Ureter (tissue), 1 donor: ENCODE measurements at places on chromosomes 6 and 20. TPM values are rescaled to one million over a fixed set of nuclear protein-coding genes. Genes with fewer than 3 reads are reported as not detected.

DNA sequence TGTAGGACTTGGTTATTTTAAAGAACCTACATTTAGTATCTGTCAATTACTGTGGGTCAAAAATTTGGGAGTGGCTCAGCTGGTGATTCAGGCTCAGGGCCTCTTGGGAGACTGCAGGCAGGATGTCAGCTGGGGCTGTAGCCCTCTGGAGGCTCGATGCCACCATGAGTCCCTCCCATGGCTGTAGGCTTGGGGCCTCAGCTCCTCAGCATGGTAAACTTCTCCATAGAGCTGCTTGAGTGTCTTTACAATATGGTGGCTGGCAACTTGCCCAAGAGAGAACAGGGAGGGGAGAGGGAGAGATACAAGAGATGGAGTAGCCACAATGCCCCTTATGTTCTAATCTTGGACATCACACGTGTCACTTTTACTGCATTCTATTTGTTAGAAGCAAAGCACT is 470.4 kb downstream of the CDH26 start:
- no peak for DNase-seq

GRCh38 chr6:13371421-13372072 is 43.2 kb upstream of the TBC1D7 start:
- DNase-seq: no peak

DNA sequence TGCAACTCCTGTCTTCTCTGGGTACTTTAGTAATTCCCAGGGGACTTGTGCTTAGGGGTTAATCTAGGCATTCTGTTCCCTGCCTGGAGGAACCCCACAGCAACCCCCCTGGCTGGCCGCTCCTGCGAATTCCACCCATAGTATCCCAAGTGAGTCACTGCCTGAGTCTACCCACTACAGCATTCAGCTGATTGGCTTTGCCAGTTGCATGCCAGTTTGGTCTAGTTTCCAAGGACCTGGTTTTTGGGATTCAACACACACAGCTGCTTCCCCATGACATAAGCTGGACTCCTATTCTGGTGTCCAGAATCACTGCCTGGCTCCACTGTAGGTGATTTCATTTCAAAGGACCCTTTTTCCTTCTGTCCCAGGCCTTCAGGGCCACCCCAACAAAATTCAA is 40.3 kb downstream of the PLCG1 start:
- DNase-seq: peak; percentile 60

- no peak for DNase-seq
Measured at GRCh38 chr6:17583811-17584210, 16.3 kb upstream of the FAM8A1 start.

- no peak for DNase-seq
Measured at GRCh38 chr20:51994751-51995417, 192.6 kb upstream of the SALL4 start.

DNA sequence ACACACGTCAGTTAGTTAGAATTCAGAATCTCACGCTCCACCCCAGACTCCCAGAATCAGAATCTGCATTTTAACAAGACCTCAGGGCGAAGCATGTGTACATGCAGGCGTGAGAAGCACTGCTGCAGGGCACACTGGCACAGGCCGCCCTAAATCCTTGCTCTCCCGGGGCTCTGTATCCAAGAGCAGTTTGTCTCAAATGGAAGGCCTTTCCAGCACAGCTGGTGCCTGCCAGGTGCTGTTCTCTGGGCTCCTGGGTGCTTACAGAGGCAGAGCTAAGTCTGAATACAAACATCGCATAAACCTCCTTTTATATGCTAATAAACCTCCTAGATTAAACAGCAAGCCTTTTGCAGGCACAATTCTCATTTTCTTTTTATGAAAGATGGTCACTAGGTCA is 119.1 kb upstream of the CD93 start:
- DNase-seq: no peak

GRCh38 chr6:165826487-165827189 is 163.6 kb upstream of the PDE10A start:
- no peak for DNase-seq

GRCh38 chr6:18148304-18149025 is 6.4 kb downstream of the TPMT start:
- no peak for DNase-seq

CDC25B gene
- 16.6 TPM for total RNA-seq

RAMACL gene
- total RNA-seq: 7.8 TPM

- DNase-seq: no peak
Measured at GRCh38 chr6:167706313-167707109, 120.2 kb upstream of the AFDN start.

GRCh38 chr6:101683884-101684283 is 290.4 kb downstream of the GRIK2 start:
- no peak for DNase-seq

- DNase-seq: no peak
Measured at GRCh38 chr20:51807720-51808250, 5.5 kb upstream of the SALL4 start.

GRCh38 chr6:75673884-75674283 is 72.2 kb downstream of the SENP6 start:
- no peak for DNase-seq

- no peak for DNase-seq
Measured at GRCh38 chr6:155473741-155474140, 18.1 kb upstream of the NOX3 start.

GRCh38 chr6:84643778-84644177 is 120.6 kb downstream of the TBX18 start:
- no peak for DNase-seq

FAM83C gene
- total RNA-seq: 4.0 TPM

- no peak for DNase-seq
Measured at GRCh38 chr6:160996131-160996601, 4.6 kb downstream of the MAP3K4 start.

- DNase-seq: no peak
Measured at GRCh38 chr6:113524826-113525225, 332.3 kb upstream of the MARCKS start.

DNA sequence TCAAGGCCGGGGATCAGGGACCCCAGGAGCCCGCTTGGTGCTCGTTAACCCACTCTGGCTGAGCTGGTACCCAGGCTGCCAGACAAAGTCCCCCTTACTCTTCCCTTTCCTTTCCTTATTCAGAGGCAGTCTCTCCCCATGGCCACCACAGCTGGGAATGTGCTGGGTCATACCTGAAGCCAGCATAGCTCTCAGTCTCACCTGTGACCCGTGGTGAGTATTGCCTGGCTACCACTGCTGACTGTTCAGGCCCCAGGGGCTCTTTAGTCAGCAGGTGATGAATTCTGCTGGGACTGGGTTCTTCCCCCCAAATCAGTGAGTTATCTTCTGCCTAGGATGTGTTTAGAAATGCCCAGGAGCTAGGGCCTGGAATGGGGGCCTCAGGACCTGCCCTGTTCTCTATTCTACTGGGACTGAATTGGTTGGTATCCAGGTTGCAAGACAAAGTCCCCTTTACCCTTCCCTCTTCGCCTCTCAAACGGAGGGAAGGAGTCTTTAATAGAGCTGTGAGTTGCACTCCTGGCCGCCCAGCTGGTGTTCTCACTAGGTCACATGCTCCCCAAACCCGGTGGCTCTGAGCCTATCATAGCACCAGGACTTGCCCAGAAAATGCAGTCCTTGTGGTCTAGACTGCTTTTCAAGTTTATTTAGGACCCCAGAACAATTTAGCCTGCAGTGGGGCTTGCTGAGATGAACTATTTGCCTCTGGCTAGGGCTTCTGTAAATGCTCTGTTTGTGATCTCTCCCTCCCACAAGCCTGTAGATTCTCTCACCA is 64.6 kb downstream of the MYO6 start:
- no peak for DNase-seq

HSP90AB1 gene
- total RNA-seq: 936 TPM

- no peak for DNase-seq
Measured at GRCh38 chr6:81172056-81172740, 580.3 kb downstream of the TENT5A start.

DNA sequence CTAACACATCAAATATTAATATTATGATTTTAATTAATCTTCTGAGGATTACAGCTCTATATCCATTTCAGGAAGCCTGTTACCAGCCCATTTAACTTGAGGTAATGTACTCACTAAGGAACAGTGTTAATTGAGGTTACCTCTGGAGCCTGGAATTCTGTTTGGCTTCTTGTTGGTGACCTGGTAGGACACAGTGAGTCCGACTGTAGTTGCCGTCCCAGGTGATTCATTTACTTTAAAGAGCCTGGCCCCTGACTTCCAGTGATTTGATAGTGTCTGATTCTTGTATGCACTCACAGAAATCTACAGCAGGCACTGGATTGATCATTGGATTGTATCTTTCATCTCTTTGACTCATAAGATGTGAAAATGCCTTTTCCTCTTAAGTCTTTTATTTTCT is 34.0 kb downstream of the IGF2R start:
- no peak for DNase-seq

GRCh38 chr20:60857708-60858107 is 394.4 kb upstream of the CDH4 start:
- no peak for DNase-seq

DNA sequence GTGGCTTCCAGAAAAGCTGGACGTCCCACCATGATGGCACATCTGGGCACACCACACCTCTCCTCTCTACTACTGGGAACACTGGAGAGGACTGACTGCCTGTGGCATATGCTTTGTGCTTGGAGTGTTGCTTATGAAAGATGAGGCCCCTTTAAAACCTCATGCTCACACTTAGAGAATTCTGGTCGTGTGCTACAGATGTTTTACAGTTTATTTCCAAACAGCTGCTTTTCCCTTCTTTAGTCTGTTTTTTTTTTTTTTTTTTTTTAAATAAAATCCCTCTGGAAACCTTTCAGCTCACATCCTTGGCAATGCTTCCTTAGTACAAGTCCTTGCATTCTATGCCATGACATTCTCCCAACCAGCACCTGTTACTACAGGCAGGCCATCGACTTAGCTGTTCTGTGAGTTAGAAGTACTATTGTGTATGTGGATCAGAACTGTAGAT is 60.3 kb downstream of the BMP6 start:
- no peak for DNase-seq

VWA7 gene
- total RNA-seq: 5.5 TPM

NKX2-2 gene
- total RNA-seq: not detected

DNA sequence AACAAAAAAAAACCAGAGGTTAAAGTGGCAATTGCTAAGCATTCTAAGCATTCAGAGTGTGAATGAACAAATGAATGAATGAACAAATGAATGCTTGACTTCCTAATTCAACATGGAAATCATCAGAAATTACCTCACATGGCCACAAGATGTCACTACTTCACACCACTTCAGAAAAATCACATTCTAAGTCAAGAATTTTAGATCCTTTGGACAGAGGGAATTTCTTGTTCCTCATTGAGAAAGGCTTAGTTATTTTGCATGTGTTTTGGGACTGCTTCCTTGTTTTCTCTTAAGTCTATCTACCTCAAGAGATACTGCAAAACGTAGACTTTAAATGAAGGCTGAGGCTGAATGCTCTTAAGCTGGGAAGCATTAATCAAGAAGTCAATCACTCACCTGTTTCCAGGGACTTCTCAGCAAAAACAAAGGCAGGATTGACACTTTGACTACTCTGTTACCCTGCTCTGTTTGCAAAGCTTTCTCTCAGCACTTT is 120.2 kb downstream of the MBOAT1 start:
- DNase-seq: no peak

GRCh38 chr6:31727717-31728671 is 1.1 kb downstream of the DDAH2 start:
- DNase-seq: no peak
